ENCODE measurements at places on chromosomes 7 and 10. TPM values are rescaled to one million over a fixed set of nuclear protein-coding genes. Genes with fewer than 3 reads are reported as not detected.

PHKG1 gene
- 3.6 TPM for total RNA-seq

HYCC1 gene
- 19.7 TPM for total RNA-seq

DNA sequence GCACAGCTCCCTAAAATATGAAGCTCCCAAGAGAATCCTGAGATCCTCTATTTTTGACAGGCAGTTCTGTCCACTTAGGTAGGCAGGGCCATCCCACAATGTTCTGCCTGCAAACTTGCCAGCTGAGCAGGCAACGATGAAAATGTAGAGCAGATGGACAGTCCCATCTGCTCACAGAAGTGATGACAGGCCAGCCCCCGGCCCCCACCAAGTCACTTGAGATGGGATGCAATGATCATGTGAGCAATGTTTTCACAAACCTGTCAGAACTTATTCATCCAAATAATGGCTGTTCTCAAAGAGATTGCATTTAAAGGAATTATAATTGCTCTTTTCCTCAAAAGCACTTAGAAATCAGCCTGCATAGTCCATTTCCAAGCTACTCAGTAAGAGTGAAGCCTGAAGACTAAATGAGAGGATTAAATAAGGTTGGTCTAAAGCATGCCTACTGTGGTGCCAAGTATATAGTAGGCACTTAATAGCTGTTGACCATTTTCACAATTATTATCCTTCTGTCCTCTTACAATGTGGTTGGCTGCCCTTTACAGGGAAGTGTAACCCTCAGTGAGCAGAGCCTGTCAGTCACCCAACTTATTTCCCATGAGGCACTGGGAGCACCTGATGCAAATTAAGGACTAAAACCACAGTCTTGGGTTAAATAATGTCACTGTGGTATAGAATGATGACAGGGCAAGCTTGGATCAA lies 301.2 kb downstream of the FGFR2 start:
- DNase-seq, result no peak

- no peak for DNase-seq
These were observed 101.2 kb upstream of the PARD3 start for GRCh38 chr10:34916314-34916713.

- DNase-seq, result peak; percentile 99
These were observed 1.6 kb downstream of the COMTD1 start for GRCh38 chr10:75234017-75234682.

DNA sequence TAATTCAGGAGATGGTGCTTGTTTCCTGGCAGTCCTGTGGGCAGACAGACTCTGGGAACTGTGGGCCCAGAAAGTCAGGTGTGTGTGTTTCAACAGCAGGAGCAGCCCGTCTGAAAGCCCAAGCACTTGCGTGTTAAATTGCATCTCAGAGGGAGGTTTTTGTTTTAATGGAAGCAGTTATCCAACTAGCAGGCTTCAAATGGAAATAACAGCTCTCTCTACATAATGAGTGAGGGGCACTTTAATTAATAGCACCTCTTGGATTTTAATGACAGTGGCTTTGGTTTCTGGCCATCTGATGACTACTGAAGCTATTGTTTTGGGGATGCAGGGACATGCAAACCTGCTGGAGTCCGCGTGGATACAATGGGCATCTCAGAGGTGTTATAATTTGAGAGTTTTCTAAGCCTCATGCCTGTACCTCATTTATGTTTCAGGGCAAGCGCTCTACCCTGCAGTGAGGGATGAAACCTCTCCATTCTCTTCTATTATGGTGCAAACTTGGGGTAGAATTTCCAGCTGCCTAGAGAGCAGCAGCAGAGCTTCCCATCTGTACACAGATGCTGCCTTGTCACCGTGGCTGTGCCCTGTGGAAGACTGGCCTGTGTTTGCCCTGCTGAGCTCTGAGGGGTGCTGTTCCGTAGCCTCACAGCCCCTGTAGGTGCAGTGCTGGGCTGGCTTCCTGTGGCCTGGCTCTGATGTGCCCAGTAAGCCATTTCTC lies 206.6 kb upstream of the GPR26 start:
- DNase-seq, result no peak

GRCh38 chr10:88386204-88386788 lies 196.8 kb downstream of the RNLS start:
- no peak for DNase-seq

PCBD1 gene
- total RNA-seq, result 33.0 TPM

RBP4 gene
- not detected for total RNA-seq

DNA sequence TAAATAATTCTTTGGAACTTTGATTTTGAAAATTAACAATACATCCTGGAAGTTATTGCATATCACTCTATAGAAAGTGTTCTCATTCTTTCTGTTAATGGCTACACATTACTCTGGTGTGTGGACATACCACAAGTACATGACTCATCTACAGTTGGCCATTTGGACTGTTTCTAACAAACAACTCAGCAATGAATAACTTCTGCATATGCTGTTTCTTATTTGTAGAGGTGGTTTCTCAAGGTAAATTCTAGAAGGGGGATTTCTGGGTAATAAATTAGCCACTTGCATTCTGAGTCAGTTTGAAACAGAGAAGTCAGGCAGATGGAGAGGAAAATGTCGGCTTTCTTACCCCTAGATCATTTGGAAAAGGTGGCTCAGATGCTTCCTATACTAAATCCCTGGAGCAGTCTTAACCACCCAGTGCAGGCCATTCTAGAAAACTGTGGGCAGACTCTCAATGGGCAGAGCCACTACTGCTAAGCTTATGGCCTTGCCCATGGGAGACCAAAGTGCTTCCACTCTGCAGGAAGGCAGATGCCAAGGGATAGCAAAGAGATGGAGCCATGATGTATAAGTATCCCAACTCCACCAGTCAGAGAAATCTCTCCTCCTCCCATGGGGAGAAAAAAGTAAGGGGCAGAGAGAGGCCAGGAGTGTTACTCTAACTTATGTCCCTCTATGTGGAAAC lies 194.0 kb upstream of the PLPP4 start:
- DNase-seq, result no peak

ZNF138 gene
- total RNA-seq, result 10.6 TPM

DNA sequence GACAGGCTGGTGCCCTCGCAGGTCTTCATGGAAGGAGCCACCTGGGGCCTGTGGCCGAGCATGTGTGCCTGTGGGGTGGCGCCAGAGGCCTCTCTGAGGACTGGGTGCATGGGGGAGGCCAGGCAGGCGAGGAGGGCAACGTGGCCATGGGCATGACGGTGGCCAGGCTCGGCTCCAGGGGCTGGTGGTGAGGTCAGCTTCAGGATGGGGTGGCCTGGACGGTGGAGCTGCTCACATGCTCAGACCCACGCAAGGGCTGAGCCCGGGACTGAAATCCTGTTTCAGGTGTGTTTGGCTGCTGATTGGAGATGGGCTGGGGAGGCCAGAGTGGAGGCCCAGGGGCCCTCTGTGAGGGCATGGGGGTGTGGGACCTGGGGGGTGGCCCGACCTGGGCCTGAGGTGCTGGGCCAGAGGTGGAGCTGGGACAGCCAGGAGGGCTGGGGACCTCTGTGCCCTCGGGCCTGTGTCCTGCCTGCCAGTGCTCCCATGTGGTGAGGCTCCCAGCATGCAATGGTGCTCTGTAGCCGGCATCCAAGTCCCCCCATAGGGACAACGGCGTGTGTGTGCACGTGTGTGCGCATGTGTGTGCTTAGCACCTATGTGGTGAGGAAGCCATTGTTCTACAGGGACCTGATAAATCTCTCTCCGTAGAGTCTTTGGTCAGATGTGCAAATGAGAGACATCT lies 71.1 kb downstream of the INPP5A start:
- DNase-seq, result no peak

LOXL4 gene
- not detected for total RNA-seq

Data from activated naive CD4-positive, alpha-beta T cell treated with anti-CD3 and anti-CD28 coated beads for 36 hours (primary cell).